ENCODE measurements at places on chromosomes 7 and 10. TPM values are rescaled to one million over a fixed set of nuclear protein-coding genes. Genes with fewer than 3 reads are reported as not detected.

DNA sequence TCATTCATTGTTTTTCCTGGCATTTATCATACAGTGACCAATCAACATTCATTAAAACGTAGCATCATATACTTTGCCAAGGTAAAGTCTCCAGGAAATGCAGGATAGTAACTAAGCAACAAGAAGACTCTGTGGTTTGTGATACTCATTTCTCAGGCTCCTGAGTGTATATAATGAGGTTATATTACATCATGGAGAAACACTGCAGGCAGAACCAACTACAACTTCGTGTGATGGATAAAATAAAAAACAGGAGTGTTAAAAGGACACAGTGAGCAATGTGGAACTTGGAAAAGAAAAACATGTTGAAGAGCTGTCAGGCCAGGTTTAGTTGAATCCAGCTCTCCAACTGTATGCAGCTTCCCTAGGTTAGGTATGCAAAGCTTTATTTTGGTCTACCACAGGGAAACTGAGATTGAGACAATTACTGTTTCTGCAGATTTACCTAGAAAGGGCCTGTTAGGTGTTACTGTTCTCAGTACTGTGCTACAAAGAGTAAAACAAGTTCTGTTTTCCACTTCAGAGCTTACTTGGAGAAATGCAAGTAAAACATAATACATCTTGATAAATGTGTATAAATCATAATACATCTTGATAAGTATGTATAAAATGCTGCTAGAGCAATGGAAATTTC lies 7.8 kb upstream of the CCNY start:
- ATAC-seq: no peak

- ATAC-seq: no peak
Observed at GRCh38 chr10:62870866-62871265, 54.7 kb upstream of the EGR2 start.

DNA sequence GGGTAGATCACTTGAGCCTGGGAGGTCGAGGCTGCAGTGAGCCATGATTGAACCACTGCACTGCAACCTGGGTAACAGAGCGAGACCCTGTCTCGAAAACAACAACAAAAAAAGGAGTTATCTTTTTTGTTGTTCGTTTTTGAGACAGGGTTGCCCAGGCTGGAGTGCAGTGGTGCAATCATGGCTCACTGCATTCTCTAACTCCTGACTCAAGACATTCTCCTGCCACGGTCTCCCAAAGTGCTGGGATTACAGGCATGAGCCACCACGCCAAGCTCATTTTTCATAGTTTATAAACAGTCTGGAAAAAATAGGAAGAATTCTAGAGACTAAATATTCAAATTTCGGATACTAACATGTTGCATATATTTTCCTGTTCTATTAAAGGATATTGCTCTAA lies 29.4 kb downstream of the SFXN4 start:
- no peak for ATAC-seq

DNA sequence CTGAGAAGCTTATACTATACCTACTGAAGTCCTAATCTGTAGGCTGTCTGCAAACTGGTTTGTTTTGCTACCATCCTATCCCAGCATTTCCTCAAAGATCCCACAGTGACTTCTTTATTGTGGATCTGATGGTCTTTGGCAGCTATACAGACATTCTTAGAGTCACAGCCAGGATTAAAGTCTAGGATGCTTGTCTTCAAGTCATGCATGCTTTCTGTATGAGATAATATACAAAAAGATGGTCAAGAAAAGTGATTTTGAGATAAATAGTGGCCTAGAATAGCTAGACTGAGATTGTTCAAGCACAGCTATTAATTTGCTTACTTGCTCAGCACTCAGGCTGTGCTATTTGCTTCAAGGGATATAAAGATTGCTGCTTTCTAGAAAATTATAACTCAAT lies 454.4 kb downstream of the AUTS2 start:
- ATAC-seq: no peak

DNA sequence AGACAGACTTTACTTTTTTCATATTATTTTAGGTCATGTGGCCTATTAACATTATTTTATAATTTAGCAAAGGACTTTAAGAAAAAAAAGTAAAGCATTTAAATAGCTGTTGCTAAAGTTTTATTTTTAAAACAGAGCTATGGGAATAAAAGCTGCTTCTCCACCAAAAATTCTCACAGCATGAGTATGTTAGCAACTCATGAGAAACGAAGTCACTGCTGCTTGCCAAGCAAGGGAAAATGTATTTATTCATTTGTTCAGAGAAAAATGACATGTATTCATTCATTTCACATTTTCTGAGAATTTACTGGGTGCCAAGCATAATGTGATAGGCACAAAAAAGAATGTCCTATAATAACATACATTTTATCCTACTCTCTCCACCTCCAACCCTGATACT lies 5.1 kb downstream of the LRRC72 start:
- no peak for ATAC-seq

SHH gene
- total RNA-seq: not detected

CTAGE4 gene
- total RNA-seq: 0.27 TPM

H2BK1 gene
- total RNA-seq: not detected

Measured in gastroesophageal sphincter (tissue), 4 donors.